ENCODE measurements at places on chromosomes 12 and 14.

GRCh38 chr14:20690848-20691640, 2.5 kb downstream of the ANG start:
- DNase-seq, result peak; percentile 86

GRCh38 chr14:49858383-49858782, 5.8 kb upstream of the NEMF start:
- DNase-seq, result no peak

DNA sequence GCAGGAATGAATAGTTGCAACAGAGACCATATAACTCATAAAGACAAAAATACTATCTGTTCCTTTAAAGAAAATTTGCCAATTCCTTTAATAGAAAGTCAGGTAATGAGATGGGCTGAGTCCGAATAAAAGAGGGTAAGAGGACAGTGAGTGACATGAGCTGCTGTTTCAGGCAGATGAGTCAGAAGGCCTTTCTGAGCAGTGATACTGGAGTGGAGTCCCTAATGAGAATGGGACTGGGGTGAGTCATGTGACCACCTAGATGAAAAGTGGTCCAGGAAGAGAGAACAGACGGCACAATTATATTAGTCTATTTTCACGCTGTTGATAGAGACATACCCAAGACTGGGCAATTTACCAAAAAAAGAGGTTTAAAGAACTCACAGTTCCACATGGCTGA, 393.7 kb downstream of the BCL11B start:
- no peak for DNase-seq

GRCh38 chr14:67577909-67578749, 21.9 kb downstream of the PIGH start:
- DNase-seq, result no peak

- no peak for DNase-seq
Observed at GRCh38 chr12:124864326-124864752, 675 bp upstream of the SCARB1 start.

DNA sequence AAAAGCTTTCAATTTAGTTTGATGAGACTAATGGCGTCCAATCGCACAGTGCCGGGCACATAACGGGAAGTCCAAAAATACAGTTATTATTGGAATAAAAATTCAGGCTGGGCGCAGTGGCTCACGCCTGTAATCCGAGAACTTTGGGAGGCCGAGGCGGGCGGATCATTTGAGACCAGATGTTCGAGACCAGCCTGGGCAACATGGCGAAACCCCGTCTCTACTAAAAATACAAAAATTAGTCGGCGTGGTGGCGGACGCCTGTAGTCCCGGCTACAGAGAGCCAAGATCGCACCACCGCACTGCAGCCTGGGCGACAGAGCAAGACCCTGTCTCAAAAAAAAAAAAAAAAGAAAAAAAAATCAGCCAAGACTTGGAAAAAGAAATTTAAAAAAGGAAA, 1.2 kb upstream of the FKBP4 start:
- no peak for DNase-seq

GRCh38 chr12:121590476-121591143, 9.8 kb upstream of the KDM2B start:
- no peak for DNase-seq

GRCh38 chr14:103663506-103663905, 34.5 kb downstream of the KLC1 start:
- no peak for DNase-seq

GRCh38 chr12:108580531-108580930, 17.4 kb downstream of the TMEM119 start:
- DNase-seq, result no peak

DNA sequence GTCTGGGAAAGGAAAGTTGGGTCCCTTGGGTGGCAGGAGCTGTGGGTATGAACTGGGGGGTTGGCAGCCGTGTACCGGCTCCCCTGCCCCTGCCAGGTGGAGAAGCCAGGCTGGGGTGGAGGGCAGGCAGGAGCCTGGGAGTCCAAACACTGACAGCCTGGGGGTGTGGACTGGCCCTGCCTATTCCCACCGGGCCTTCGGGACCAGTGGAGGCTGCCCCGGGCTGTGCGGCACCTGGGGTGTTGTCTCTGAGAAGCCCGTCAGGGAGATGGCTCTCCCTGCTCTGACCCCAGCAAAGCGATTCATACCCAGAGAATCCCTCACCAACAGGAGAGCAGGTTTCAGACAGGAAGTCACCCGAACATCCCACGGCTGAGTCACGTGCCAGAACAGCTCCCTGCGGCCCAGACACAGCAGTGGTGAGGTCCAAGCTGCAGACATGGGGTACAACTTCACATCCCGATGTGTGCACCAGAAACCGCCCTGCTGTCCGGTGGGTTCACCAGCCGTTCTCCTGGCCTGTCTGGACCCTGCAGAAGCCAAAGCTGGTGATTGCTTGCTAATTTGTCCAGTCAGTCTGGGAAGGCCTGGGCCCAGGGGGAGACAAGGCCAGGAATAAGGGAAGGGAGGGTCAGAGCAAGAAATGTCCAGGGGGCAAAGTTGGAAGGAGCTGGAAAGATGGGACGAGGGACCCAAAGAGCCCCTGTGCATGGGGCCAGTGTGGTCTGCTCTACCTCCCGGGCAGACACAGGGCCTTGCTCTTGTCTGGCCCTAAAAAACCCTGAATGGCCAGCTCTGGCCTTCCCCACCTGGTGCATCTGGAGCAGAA, 2.1 kb upstream of the GPR132 start:
- DNase-seq, result no peak

DNA sequence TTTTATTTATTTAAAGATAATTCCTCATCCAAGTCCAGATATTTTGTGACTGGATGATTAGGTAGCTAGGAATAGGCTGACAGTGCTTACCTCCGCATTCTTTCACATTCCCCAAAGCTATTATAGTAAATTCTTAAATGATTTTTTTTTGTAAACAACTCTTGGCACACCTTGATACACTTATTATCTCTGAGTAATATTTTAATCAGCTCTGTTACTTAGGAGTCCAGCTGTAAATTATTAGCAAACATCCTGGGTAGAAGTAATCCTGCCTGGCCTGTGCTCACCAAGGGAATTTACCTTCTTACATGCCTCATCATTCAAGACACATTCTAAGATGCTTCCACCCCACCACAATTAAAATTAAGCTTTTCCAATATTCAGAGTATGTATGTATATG, 186.1 kb downstream of the SLC2A13 start:
- DNase-seq, result no peak

DNA sequence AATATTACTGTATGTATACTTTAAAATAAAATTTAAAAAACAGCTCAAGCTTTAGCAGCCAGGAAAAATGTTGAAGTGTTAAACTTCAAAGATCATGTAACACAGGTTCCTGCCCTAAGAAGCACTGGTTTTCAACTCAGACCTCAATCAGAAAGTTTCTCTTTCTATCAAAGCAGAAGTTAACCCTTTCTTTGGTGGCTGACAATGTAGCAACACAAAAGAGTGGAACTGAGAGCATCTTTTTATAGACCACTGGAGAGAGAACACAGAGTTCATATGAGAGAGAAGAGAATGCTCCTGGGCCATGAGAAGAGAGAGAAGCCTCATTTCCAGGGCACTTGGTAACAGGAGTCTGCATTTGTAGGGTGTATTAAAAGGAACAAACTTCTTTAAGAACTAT, 42.2 kb upstream of the KTN1 start:
- DNase-seq, result no peak

- no peak for DNase-seq
Observed at GRCh38 chr14:51674294-51675002, 22.7 kb downstream of the FRMD6 start.

DNA sequence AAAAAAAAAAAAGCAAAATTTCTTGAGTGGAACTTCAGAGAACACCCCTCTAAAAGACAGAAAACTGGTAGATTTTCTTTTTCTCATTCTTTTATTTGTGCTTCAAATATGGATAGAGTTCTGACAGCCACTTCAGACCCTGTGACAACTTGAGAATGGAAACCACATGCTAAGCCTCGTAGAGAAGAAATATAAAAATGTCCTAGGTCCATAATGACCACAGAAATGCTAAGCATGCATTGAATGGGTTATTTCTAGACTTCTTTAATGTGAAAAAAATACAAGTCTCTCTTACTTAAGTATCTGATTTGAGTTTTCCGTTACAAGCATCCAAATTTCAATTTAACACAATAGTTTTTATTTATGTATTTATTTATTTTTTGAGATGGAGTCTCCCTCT, 28.3 kb upstream of the DIO2 start:
- no peak for DNase-seq

- DNase-seq, result no peak
Observed at GRCh38 chr12:4330203-4330602, 9.2 kb downstream of the TIGAR start.

- no peak for DNase-seq
Observed at GRCh38 chr12:92085736-92086040, 60.0 kb downstream of the BTG1 start.

GRCh38 chr12:91633734-91634357, 451.2 kb upstream of the DCN start:
- DNase-seq, result no peak

Measured in SW 1271 (cell line).